HFFc6 (cell line): ENCODE measurements at places on chromosomes 2 and 18.

DNA sequence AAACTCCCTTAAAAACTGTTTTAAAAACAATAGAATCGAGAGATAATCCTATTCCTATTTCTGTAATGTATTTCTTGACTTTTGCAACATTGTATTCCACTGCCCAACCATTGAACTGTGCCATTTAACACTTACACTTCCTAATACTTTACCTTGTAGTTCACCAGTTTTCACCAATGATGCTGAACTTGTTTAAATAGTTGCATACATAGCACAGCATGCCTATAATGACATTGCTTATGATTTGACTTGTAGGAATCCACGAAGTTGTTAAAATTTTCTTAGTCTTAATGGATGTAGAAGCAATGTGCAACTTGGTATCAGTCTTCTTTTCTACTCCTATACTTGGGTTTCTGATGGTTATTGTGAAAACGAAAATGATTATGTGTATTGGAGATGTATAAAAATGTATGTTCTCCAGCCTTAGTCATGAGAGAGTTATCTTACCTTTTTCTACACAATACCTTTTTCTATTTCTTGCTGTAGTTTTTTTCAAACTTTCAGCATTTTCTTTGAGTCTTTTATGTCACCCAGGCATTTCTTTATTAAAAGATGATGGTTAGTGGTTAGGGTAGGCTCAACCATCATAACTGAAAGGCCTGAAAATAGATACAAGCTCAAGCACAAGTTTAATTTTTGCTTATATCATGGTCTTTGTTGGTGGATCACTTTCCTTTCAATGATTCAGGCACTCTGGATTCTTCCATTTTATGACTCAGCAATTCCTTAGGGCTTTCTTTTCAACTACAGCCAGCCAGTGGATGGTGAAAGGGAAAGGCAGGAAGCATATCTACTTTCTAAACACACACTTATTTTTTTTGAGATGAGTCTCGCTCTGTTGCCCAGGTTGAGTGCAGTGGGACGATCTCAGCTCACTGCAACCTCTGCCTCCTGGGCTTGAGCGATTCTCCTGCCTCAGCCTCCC is 9.4 kb downstream of the GPD2 start:
- H3K27ac ChIP-seq = peak overlapping the region; percentile 93
- H3K4me3 ChIP-seq = peak overlapping the region; percentile 65
- peaks cover 53% of the 10 kb centered on the region for H3K4me1 ChIP-seq
- no peaks in the 10 kb centered on the region; the same call in 1 of the 2 replicates for H3K27me3 ChIP-seq

GRCh38 chr2:233056961-233057605 is 3.1 kb upstream of the INPP5D start:
- H3K4me1 ChIP-seq = peaks cover 5% of the 10 kb centered on the region
- DNase-seq = no peak
- H3K4me3 ChIP-seq = no peak overlapping the region
- H3K27me3 ChIP-seq = peaks cover 28% of the 10 kb centered on the region

DNA sequence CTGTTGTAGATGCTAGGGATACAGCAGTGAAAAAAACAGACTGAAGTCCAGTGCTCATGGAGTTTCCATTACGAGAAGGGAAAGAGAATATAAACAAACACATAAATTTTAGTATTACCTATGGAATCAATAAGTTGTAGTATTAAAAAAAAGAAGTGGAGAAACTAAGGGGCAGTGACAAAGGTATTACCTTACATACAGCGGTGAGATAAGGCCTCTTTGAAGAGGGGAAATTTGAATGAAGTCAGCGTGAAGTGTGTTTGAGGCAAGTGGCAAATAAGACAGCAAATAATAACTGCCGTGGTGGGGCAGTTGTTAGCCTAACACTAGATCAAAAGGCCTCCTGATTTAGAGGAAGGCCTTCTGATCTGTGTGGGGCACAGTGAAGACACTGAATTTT is 57.9 kb downstream of the TLK1 start:
- no peak overlapping the region for H3K4me3 ChIP-seq
- no peak overlapping the region for H3K27ac ChIP-seq
- peaks cover 30% of the 10 kb centered on the region for H3K4me1 ChIP-seq
- no peak for DNase-seq
- peaks cover 47% of the 10 kb centered on the region for H3K36me3 ChIP-seq

DNA sequence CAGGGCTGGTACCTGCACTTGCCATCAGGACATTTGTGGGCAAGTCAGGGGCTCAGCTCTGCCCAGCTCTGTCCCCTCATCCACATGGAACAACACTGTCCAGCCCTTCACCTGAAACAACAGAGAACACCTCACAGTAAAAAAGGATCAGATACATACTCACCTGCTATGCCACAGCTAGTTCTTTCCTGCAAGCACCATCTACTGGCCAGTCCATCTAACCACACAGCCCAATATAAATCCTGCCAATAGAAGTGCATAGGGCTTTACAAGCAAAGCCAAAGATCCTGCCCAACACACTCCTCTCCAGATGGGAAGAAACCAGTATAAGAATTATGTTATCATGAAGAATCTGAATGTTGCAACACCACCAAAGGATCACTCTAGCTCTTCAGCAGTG is 52.2 kb upstream of the GALNT13 start:
- DNase-seq = no peak
- no peaks in the 10 kb centered on the region for H3K36me3 ChIP-seq
- H3K27me3 ChIP-seq = no peaks in the 10 kb centered on the region
- H3K4me3 ChIP-seq = no peak overlapping the region
- H3K4me1 ChIP-seq = no peaks in the 10 kb centered on the region
- no peak overlapping the region for H3K27ac ChIP-seq

DNA sequence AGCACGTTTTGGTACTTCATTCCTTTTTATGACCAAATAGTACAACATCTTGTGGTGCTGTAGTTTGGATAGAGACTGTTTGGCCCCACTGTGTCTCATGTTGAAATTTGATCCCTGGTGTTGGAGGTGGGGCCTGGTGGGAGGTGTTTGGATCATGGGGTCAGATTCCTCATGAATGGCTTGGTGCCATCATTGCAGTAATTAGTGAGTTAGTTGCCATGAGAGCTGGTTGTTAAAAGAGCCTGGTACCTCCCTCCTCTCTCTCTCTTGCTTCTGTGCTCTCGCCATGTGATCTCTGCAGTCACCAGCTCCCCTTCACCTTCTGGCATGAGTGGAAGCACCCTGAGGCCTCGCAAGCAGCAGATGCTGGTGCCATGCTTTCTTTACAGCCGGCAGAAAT is 50.9 kb downstream of the NCAPH start:
- H3K4me1 ChIP-seq = peaks cover 7% of the 10 kb centered on the region; the same call in 1 of the 2 replicates
- H3K4me3 ChIP-seq = no peak overlapping the region
- H3K36me3 ChIP-seq = no peaks in the 10 kb centered on the region
- no peak overlapping the region for H3K27ac ChIP-seq
- DNase-seq = no peak
- H3K27me3 ChIP-seq = peaks cover 5% of the 10 kb centered on the region
